Stimulated activated effector memory CD8-positive, alpha-beta T cell treated with anti-CD3 and anti-CD28 coated beads, Interleukin-12 subunit alpha, Interleukin-12 subunit beta, amount 100 ng/mL, for 72 hours (primary cell): ENCODE measurements at places on chromosomes 3 and 15.

DNA sequence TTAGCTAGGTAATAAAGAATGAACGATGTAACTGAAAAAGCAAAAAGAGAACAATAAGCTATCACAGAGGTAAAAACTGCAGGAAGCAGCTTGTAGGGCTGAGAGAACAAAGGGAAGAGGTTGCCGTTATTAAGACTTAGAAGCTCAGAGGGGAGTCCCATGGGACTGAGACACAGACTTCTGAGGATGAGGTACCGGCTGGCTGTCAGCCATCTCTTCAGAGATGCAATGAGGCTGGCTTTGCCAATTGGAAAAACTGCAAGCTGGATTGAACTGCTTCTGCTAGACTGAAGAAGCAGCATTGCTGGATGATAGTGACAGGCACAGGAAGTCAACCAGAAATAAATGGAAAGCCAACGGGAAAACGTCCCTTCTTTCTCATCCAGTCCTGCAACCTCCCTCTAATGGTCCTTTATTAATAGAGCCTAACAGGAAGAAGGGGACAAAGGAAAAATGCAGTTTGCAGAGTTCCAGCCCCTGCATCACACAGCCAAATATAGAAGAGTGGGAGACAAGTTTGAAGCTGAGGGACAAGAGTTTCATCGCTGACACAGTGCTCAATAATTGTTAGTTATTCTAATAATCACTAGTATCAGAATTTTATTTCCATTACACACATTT is 21.1 kb upstream of the KLHL6 start:
- no peak for DNase-seq

DNA sequence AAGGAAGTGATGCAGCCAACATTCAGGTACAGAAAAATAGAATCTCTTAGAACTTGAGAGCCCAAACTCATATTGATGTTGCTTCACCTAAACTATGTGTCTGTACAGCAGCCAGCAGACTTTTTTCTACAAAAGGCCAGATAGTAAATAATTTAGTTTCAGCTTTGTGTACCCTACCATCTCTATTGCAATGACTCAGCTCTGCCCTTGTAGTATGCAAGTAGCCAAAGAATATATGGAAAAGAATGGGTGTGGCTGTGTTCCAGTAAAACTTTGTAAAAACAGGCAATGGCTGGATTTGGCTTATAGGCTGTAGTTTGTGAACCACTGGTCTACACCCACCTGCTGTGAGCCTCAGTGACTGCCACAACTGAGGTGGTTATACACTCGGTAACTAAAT is 392.5 kb upstream of the RARB start:
- DNase-seq = no peak

- no peak for DNase-seq
Observed at GRCh38 chr15:52054381-52054780, 35.4 kb downstream of the MAPK6 start.

GRCh38 chr15:72156928-72157327 is 38.7 kb downstream of the SENP8 start:
- DNase-seq = no peak

GRCh38 chr15:63466378-63467192 is 37.8 kb upstream of the USP3 start:
- DNase-seq = peak; percentile 76

DNA sequence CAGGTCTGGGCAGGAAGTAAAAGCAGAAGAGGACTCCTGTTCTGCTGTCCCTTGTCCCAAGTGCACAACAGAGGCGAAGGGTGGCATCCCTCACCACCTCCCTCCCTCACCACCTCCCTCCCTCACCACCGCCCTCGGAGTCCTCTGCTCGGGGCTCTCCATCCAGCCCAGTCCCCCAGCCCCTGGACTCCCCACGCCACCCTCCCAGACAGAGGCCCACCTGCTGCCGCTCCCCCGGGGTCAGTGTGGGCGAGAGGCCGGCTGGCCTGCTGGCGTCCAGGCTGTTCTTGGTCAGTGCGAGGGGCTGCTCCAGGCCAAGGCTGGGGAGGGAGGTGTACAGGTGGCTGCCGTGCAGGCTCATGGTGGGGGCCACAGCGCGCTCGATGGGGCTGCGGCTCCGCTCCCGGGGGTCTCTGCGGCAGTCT is 79.1 kb downstream of the VGLL4 start:
- DNase-seq = no peak

GRCh38 chr3:45583021-45583851 is 11.3 kb upstream of the LIMD1 start:
- DNase-seq = no peak

DNA sequence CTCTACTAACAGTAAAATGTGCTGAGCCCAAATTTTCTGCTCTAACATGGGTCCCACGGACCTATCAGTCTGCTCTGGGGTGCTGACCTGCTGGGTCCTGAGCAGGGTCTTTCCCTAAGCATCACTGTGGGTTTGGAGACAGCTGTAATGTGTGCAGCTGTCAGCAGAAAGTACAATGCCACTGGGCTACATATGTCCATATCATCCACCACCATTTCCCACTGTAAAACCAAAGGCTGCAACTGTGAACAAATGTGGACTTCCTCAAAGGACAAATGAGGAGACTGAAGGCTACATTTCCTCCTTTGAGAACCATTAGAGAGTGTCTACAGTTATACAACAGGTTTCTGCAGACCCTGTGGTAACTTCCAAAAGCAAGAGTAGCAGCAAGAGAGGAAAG is 33.8 kb upstream of the IP6K2 start:
- no peak for DNase-seq

DNA sequence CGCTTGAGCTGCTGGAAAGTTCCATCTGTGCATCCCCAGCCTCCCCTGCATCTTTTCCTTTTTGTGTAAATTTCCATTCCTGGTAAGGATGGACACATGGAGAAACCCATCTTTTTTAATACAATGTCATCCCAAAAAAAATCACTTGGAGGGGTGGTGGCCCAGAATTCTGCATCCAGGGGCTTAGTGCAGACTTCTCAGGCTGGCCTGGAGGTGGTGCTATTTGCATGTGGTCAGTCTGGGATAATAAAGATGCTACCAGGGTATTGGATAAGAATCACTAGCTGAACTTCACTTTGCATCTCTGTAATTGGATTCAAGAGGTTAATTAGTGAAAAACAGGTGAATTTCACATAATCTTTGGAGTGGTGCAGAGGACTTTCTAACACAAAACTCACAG is 1.8 kb upstream of the ZSCAN2 start:
- no peak for DNase-seq

DNA sequence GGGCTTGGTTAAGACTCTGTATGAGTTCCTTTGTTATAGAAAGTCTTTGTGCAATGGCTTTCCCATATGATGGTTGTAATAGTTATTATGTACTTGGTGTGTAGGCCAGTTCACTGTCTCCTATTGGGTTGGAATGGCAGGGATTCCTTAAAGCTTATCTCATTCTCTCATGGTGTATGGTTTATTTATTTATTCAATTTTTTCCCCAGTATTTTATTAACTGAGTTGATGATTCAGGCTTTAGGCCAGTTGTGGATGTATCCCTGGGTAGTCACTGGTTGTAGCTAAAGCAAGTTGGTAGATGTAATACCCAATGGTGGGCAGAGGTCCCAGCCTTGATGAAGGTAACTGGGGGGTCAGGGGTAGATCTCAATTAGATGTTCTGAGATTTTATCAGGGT is 349.4 kb downstream of the DOCK3 start:
- DNase-seq = no peak

DNA sequence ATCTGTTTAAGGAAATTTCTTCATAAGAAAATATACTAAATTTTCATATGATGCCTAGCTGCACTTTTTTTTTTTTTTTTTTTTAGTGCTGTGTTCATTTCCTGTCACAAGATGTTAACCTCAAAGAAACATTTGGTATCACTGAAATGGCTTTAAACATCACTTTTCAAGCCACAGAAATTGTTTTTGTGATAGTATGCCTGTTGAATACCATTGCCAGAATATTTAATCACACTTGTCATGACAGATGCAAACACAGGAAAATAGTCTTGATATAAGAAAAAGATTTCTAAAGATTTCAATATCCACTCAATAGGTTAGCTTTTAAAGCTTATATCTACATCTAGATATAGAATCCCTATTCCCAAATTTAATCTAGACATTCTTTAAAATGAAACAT is 608.5 kb upstream of the AGTR1 start:
- DNase-seq = no peak

- DNase-seq = no peak
Observed at GRCh38 chr3:197258168-197258755, 40.1 kb downstream of the DLG1 start.

DNA sequence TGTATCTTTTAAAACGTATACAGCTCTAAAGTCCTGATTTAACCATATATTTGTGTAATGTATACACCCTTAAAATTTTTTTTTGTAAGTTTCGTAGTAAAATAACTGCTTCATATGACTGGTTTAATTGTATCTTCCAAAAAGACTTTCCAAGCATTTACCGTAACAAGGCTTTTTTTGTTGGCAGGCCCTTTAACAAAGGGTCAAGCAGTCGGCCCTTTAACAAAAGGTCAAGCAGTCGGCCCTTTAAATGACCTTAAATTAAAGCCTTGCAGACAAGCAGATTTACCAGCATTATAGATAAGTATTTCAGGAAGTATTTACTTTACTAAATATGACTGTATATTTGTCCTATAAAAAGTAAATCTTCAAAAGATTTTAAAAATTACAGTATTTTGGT is 28.1 kb downstream of the TSC22D2 start:
- DNase-seq = no peak

DNA sequence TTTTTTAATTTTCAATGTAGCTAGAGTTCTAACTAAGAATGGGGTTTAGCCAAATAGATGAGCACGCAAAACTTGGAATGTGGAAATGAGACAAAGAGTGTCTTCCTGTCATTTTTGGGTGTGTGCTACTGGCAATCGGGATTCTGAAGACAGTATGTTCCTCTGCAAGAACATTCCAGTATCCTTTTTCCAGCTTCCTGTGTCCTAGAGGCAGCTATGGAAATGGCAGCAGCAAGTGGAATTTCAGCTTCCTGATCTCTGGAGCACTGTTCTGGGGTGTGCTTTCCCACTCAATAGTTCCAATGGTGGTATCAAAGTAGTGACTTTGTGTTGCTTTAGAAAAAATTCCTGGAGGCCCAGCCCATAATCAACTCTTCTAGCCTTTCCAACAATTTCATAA is 642.9 kb upstream of the KCNMB2 start:
- DNase-seq = no peak

DNA sequence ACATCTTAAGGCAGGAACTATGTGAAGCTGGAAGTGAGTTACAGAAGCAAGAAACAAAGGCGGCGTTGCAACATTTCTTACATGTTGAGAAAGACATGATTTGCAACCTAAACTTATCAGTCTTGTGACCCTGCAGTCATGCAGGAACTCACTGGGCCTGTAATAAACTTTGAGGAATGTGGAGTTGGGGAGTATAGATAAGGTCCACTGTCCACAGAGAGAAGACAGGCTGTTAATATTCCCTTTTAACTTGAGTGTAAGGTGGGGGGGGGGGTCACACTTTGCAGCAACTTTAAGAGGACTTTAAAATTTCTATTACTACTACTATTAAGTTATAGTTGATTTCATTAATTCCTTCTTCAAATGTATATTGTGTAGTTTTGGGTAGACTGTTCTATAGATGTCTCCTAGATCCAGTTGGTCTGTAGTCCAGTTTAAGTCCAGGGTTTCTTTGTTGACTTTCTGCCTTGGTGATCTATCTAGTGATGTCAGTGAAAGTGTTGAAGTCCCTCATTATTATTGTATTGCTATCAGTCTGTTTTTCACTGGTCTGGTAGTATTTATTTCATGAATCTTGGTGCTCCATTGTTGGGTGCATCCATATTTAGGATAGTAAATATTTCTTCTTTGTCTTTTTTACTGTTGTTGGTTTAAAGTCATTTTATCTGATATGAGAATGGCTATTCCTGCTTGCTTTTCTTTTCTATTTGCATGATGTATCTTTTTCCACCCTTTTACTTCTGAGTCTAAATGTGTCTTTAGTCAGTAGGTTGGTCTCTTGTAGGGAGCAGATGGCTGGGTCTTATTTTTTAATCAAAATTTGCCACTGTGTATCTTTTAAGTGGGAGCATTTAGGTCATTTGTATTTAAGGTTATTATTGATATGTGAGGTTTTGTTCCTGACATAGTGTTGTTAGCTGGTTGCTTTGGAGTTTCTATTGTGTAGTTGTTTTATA is 15.6 kb upstream of the FAM98B start:
- no peak for DNase-seq

GRCh38 chr15:70702584-70702983 is 60.8 kb downstream of the UACA start:
- DNase-seq = no peak

GRCh38 chr3:133238015-133238414 is 161.8 kb upstream of the BFSP2 start:
- no peak for DNase-seq

GRCh38 chr3:190593075-190593474 is 79.2 kb downstream of the IL1RAP start:
- DNase-seq = no peak

GRCh38 chr3:178086144-178086825 is 450.0 kb upstream of the KCNMB2 start:
- no peak for DNase-seq
